ENCODE measurements at places on chromosomes 4 and X.

DNA sequence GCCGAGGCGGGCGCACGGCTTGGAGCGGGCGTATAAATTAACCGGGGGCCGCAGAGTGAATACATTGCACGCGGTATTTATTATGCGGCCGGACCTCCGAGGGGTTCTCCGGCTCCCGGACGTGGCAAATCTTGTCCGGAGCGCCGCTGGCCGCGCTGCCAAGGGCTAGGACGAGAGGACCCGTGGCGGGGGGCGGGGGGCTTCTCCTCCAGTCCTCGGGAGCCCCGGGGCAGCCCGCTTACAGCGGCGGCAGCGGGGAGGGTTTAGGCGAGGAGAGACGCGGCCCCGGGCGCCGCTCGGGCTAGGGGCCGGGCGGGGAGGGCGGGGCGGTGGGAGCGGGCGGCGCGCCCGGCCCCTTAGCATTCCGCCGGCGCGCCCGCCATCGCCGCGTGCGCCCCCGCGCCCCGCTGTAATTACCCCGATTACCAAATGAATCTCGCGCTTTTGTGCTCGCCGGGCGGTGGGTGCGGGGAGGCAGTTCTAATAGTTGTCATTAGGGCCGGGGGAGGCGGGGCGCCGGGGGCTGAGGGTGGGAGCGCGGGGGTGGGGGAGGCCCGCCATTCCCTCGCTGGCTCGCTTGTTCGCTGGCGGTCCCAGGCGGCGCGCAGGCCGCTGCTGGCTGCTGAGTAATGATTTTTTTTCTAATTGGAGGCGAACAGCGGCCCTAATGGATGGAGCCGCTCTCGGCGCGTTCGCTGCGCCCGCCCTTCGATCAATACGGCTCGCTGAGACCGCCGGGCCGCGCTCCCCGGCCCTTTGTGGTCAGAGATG lies 276.6 kb downstream of the BCOR start:
- no peak for DNase-seq

DNA sequence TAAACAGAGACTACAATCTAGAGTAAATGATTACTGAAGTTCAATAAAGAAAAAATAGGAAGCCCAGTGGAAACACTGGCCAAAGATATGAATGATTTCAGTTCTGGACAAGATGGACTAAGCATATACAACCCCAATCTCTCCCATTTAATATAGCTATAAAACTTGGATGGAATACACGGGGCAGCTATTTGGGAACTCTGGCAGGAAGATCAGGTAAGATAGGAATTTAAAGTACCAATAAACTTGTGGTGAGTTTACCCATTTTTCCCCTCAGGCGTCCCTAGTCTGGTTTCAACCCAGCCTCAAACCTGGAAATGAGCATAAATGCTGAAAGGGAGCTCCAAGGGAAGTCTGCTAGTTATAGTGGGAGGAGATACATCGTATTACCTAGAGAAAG lies 20.4 kb downstream of the NUP54 start:
- DNase-seq = no peak

DNA sequence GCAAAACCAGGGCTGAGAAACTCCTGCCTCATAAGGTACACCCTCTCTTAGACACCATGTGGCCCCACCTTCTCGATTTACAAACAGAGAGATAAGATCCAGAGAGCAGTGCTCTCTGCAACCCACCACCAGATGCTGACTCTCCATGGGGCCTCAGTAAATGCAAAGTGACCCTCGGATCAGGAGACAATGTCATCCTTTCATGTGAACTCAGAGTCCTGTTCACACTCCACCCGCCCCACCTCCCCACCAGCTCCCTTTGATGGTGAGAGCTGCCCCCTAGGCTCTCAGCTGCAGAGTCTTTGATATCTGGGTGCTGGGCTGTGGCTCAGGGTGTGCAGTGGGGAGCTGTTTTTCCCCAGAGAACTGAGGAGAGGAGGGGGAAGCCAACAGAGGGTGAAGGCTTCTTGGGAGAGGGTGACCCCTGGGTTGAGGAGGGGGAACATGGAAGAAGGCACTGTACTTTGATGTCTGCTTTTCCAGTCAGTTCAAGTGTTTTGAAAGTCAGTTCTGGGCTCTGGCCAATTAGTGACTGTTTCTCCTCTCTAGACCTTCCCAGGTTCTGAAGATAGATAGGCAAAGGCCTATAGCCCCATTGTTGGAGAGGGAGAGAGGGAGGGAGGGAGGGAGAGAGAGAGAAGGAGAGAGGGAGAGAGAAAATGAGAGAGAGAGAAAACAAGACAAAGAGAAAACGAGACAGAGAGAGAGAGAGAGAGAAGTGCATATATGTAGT lies 88.2 kb downstream of the SCD5 start:
- no peak for DNase-seq

- no peak for DNase-seq
Observed at GRCh38 chrX:149208307-149208706, 296.8 kb downstream of the IDS start.

DNA sequence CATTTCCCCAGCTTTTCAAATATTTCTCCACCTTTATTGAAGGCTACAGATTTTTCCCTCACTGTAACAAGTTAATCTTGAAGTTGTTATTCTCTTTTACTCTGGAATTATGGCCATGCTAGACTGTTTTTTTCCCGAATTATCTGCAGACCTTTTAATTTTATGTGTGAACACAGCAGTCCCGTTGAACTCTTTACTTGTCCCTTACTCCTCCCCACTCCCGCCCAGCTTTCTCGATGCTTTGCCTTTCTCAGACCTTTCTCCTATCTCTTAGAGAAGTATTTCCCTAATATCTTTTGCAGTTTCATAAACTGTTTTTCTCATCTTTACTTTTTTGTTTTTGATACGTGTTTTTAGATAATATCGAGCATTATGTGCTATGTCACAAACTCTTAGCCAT lies 776 bp downstream of the CEP44 start:
- no peak for DNase-seq

- no peak for DNase-seq
Observed at GRCh38 chr4:8306511-8307021, 37.0 kb downstream of the HTRA3 start.

- peak; percentile 55 for DNase-seq
Observed at GRCh38 chr4:53196882-53197771, 168.7 kb downstream of the SCFD2 start.

GRCh38 chr4:141469392-141469791 lies 167.0 kb upstream of the IL15 start:
- no peak for DNase-seq

DNA sequence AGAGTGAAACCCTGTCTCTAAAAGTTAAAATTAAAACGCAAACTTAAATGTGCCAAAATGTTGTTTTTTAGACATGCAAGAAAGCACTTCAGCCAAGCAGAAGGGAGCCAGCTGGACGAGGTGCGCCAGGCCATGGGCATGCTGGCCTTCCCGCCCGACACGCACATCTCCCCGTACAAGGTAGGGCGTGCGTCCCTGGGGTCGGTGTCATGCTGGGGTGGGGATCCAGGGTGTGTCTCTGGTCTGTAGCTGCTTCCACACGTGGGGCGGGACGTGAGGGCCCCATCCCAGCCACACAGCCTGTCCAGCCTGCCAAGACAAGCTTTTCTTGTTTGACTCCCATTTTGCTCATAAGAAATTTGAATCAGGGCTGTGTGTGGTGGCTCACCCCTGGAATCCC lies 14.3 kb upstream of the UVSSA start:
- no peak for DNase-seq

- DNase-seq = no peak
Observed at GRCh38 chr4:80070880-80071603, 2.0 kb downstream of the ANTXR2 start.

DNA sequence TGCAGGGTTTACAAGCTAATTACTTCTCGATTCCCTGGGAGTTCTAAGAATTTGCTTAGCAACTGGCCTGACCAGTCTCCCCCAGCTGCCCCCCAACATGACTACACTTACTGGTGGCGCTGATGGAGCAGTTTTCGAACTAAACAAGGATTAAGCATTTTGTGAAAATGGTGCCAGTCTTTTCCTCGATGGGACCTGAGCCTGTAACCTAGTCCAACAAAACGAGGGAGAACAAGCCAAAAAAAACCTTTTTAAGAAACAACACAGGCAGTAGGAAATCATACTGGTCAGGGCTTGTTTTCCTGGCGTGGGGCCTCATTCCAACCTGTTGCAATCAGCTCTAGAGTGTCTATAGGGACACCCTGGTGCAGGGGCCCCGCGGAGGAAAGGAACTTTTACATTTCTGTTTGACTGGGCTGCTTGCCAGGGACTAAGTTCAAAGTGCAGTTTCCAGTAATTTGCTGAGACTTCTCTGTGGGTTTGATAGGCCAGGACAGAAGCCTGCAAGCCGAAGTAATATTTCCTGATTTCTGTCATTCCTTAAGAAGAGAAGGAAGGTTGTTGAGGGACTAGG lies 158.7 kb downstream of the SPRY1 start:
- peak; percentile 76 for DNase-seq

DNA sequence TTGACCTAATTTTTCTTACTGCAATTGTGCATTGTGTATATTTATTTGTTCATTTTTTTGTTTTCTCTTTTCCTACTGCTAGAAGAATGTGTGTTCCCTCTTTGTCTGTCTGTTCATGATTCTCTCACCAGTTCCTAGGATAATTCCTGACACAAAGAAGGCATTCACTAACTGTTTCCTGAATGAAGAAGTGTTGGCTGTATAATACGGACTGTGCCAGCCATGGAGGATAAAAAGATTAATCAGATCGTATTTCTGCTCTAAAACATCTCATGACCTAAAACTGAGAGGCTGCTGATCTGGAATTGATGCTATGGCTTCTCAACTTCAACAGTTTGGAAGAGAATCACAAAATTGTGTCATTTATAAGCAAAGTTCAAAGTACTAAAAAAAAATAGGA lies 563.1 kb upstream of the FRG1 start:
- DNase-seq = no peak

DNA sequence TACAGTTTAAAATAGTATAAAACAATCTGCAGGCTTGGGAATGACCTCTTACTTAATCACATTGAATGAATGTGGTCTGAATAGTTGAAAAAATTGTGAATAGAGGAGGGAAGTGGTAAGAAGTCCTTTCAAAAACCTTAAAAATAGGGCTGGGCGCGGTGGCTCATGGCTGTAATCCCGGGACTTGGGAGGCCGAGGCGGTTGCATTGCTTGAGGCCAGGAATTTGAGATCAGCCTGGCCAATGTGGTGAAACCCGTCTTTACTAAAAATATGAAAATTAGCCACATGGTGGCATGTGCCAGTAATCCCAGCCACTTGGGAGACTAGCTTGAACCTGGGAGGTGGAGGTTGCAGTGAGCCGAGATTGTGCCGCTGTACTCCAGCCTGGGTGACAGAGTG lies 36.5 kb downstream of the HERC3 start:
- no peak for DNase-seq

- DNase-seq = no peak
Observed at GRCh38 chr4:25481648-25482047, 104.6 kb downstream of the ANAPC4 start.

DNA sequence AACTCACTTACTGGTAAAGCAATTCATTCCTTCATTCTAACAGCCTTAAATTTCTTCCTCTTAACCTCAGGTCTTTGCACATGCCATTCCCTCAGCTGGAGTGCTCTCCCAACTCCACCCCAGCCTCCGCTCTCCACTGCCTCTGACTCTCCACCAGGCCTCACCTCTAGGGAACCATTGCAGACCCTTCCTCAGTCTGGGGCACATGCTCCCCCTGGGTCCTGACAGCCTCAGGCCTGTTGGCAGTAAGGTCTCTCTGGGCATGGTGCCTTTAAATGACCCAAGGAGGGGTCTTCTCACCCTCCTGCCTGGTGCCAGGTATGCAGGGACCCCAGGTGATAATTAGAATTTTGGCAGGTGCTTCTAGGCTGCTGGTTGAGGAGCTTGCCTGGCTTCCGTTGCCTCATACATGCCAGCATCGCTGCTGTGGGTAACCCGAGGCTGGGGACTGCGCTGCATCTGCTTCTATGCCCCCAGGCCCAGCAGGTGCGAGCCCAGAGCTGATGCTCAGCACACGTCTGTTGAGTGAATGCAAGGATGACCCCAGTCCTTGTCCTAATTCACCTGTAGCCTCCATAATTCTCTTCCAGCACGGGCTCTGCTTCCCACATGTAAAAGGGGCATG lies 27.5 kb upstream of the GPR78 start:
- no peak for DNase-seq

All from non-pigmented ciliary epithelial cell (primary cell).